ENCODE measurements at places on chromosomes 11 and 22. TPM values are rescaled to one million over a fixed set of nuclear protein-coding genes. Genes with fewer than 3 reads are reported as not detected.
A peak's percentile ranks its signal among the peaks of the same experiment; 100 is the strongest.

DNA sequence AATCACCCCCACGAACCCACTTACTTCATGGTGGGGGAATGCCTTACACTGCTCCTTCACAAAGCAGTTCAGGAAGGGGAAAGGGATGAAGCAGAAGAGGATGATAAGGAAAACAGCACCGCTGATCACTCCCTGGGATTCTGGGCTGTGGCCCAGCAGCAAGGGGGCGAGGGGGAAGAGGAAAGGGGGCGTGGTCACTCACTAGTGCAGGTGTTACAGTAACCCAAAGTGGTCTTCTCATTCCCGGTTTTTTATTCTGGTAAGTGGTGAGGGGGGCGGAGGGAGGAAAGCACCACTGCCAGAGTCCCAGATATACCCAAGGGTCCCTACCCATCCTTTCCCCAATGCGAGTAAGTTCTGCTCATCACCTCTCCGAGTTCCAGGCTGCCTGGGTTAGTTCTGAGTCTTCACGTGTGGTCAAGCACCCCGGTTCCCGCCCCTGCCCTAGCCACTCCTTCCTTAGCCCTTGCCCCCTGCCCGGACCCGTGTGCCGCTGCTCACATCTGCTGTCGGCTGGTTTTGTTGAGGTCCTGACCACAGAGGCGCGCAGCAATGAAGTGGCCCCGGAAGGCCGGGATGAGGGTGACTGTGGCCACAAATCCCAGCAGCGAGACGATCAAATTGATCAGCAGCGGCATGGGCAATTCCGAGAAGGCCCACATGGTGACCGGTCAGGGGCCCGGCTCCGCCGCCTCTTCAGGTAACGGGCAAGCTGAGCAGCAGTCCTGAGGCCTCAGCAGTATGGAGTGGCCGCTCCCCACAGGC is 477 bp downstream of the DPAGT1 start:
- no peak for DNase-seq

GRCh38 chr22:46560696-46561295 is 23.4 kb upstream of the CELSR1 start:
- no peak for DNase-seq

DNA sequence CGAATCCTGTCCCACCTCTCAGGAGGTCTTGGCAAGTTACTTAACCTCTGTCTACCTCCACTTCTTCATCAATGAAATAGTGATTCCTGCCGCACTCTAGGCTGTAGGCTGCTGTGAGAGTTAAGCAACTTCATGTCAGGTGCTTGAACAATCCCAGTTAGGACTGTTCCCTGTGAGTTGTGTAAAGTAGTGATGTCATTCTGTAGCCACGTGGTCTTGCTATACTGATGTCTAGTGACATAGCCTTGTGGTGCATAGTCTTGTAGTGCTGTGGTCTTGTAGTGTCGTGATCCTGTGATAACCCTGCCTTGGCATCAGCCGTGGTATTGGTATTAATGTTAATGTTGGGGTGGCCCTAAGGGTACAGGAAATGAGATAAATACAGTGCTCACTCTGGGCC is 30.3 kb upstream of the PRR5 start:
- DNase-seq: no peak

DNA sequence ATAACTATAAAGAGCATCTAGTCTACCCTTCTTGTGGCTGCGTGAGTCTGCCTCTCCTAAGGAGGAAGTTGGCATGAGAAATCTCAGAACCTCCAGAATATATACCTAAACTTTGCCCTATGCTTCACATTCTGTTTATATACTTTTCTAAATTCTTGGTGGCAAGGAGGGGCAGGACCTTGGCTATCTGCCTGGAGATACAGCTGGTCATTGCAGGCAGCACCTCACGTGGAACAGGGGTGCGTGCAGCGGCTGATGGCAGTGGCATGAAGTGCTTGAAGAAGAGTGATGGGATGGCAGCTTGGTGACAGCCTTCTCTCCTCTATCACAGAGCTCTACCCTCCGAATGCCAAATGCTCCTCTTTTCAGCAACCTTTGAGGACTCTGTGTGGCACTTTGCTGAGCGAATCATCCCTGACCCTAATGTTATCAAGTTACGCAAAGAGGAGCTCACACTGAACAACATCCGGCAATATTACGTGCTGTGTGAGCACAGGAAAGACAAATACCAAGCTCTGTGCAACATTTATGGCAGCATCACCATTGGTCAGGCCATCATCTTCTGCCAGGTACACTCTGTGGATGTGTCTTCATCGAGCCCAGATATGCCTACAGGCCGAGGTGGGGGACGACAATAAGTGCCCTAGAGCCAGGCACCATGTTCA is 12.5 kb downstream of the DDX25 start:
- DNase-seq: no peak

DNA sequence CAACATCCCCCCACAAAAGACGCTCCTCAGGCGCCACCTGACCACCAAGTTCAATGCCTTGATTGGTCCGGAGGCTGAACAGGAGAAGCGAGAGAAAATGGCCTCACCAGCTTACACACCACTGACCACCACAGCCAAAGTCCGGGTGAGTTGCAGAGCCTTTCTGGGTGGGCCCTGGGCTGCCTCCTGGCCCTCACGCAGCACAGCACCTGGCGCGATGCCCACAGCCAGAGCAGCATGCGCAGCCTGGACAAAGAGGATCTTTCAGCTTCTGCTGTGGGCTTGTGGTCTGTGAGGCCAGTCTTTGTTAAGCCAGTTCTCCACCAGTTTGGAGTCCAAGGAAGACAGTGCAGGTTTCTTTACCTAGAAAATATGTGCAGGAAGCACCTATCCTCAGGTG is 21.6 kb downstream of the CYB5R2 start:
- DNase-seq: no peak

GRCh38 chr11:94117871-94118270 is 10.8 kb upstream of the PANX1 start:
- no peak for DNase-seq

DNA sequence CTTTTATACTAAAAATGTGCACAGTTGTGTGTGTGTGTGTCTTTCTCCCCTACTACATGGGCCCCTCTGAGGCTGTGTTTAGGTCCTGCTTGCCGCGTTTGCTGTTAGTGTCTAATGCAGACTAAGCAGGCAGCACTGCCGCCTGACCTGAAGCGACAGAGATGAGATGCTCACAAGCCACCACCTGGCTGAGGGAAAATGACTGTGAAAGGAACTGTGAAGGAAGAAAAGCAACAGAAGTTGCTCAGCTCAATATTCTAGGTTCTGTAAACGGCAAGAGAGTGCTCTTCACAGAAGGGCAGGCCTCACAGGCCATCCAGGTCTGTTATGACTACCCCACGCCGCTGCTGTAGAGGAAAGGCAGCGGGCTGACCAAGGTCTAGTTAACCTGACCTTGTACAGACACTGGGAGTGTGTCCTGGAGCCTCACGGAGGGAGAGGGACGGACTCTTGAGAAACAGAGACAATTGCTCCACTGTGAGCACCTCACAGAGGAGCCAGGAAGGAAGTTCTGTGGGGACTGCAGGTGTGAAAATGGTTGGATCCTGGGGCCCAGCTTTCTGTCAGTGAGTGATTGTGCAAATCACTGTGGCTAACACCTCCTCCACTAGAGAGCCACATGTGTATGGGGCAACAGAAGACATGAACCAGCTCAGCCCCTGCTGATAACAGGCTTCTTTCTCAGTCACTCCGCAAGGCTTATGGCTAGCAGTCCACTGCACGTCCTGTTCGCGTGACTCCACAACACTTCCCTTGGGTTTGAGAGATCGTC is 31.3 kb upstream of the YPEL1 start:
- DNase-seq: no peak

- DNase-seq: no peak
Measured at GRCh38 chr11:15419696-15420095, 305.0 kb downstream of the INSC start.

DNA sequence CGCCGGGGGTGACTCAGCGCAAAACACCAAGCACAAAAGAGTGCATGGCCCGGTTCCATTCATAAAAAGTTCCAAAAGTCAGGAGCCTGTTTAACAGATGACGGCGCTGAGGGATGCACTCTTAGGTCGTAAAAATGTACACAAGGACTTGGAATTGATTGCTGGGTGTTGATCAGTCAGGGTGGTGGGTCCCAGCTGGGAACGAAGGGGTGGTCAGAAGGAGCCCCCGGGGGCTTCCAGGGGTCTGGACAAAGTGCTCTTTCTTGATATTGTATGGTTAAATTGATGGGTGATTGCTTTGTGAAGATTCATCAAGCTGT is 20.7 kb downstream of the IFITM10 start:
- no peak for DNase-seq

- no peak for DNase-seq
Measured at GRCh38 chr11:1041936-1042608, 5.6 kb upstream of the MUC6 start.

GRCh38 chr11:5274395-5274794 is 4.7 kb upstream of the HBE1 start:
- DNase-seq: no peak

- DNase-seq: no peak
Measured at GRCh38 chr11:64226507-64227051, 505 bp downstream of the NUDT22 start.

DNA sequence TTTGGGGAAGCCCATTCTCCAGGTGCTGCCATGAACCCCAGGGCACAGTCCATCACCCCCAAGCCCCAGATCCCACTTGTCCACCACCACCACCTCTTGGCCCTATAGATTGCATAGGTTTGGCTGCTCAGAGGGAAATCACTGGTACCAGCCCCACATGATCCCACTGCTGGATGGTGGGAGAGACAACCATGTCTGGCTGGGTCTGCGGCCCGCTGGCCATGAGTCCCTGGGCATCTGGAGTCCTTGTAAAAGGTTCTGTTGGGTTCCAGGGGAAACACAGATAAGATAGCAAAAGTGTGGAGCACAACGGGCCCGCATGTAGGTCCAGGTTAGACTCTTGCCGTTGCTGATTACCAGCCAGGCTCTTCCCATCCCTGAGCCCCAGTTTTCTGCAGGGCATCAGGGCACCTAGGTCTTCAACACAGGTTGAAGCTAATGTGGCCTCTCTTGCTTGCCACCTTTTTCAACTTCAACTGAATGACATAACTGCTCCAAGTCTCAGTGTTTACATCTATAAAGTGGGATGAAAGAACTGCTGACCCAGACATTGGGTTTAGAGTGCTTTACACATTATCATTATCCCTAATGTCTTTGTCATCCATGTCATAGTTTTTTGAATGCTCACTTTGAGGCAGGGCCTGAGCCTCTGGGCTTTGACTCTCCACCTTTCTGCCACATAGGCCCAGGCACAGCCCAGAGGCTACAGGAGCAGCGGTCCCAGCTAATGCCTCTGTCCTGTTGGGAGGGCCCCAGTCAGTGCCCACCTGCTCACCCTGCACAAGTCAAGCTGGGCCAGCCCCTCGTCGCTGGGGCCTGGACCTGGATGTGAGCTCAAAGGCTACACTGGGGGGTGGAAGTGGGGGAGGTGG is 1.0 kb upstream of the TANGO2 start:
- DNase-seq: no peak

GRCh38 chr11:64318766-64319761 is 1.1 kb downstream of the PRDX5 start:
- DNase-seq: no peak

DNA sequence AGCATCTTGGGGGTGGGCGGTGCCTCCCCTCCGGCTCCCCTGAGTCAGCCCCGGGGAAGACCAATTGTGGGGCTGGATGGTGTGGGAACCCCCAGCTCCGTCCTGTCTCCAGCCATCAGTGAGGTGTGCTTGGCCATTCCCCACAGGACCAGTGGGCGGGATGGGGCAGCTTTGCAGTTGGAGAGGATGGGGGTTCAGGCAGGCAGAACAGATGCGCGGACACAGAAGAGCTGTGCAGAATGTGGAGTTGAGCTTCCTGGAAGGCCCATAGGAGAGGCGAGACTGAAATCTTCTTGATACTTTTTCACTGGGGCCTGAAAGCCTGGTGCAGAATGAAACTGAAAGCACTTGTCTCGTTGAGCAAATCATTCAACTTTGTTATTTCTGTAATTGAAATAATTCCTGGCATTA is 23.8 kb downstream of the PARVB start:
- DNase-seq: peak; percentile 49

DNA sequence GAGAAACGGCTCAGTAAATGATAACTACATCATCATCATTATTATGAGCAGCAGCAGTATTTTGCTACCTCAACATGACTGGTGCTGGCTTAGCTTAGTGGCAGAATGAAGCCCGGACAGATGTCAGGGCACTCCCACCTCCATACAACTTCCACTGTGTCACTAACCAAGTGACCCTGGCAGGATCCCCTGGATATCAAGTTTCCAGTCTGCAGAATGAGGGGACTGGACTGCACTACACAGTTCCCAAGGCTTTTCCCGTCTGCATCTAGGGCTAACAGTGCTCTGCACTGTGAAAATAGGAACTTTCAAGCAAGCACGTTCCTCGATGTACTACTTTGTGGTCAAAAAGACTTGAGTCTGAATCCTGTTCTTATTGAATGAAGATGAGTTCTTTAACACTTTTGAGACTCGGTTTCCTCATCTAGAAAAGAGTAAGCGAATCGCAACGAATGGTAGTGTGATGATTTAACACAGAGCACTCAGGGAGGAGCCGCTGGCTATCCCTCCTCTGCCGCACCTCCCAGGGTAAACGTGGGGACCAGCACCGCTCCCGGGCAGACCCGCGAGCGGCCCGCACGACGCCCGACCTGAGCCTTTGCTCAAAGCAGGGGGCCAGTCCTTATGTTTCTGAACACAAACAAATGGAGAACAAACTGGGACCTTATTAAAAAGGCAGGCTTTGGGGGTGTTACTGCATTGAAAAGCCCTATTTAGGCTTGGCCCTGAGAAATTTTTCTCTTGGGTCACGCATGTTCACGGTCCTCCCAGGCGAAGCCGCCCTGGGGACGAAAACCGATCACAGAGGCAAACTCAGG is 910 bp downstream of the CLTCL1 start:
- no peak for DNase-seq

GRCh38 chr11:129458278-129458677 is 82.6 kb downstream of the BARX2 start:
- no peak for DNase-seq

DNA sequence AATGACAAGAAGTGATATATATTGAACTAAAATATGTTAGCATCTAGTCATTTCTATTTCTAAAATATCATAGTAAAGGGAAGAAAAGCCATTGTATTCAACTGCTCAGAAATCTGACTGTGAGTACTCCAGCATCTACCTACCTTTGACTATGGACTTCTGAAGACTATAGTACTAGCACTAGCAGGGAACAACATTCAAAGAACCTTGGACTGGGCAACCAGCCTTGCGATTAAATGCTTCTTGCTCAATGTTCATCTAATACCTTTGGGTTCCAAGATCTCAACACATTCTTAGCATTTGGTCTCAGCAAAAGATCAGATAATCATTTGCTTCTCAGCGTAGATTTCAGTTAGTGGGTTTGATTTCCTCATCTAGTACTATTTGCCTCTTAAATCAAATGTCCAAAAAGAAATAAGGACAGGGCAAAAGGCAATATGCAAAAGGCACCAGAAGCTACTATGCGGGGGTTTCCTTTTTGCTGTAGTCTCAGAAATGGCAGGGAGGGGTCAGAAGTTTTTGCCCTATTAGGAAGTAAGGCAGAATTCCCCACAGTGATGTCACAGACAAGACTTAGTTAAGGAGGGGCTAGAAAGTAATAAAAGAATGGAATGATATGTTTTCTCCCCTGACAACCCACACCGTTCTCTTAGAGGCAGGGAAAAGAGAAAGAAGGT is 80.6 kb downstream of the GAB2 start:
- DNase-seq: no peak

Gene PATE4
- not detected for total RNA-seq

Gene CRY2
- 4.4 TPM for total RNA-seq

Gene PATE2
- total RNA-seq: not detected

Gene PRG3
- total RNA-seq: not detected

Gene GRM5
- total RNA-seq: not detected

Gene GAS2
- 0.87 TPM for total RNA-seq

Gene FOLR3
- total RNA-seq: not detected

Gene MAPK8IP1
- 0.99 TPM for total RNA-seq

Gene SLC22A12
- total RNA-seq: not detected

Gene WBP2NL
- total RNA-seq: not detected

Gene HTR3A
- total RNA-seq: not detected

Gene MYRF
- total RNA-seq: 0.20 TPM
